ENCODE measurements at places on chromosomes 16 and 17.
A peak's percentile ranks its signal among the peaks of the same experiment; 100 is the strongest.

DNA sequence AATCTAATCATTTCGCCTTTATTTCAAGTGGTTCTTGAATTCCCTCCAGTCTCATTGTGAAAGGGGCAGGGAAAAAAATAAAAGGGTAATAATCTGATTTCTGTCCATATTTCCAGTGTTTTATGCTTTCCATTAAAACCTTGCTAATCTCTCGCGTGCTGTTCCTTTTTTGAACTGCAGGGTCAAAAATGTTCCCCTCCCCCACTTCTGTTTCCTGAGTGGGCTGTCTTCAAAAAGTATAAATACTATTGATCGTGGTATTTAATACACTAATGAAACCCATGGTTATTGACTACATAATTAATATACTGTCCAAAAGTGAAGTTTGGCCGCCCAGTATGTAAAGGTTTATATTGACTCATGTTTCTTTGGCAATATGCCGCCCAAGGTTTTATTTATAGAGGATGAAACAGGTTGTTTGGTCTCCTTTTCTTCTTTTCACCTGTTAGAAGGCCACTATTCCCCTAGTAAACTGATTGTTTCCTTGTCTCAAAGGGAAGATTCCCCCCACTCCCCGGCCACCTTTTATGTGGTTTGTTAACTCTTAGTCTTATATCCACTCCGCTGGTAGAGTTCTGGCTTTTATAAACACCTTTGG lies 69.7 kb downstream of the RPA1 start:
- DNase-seq: no peak

DNA sequence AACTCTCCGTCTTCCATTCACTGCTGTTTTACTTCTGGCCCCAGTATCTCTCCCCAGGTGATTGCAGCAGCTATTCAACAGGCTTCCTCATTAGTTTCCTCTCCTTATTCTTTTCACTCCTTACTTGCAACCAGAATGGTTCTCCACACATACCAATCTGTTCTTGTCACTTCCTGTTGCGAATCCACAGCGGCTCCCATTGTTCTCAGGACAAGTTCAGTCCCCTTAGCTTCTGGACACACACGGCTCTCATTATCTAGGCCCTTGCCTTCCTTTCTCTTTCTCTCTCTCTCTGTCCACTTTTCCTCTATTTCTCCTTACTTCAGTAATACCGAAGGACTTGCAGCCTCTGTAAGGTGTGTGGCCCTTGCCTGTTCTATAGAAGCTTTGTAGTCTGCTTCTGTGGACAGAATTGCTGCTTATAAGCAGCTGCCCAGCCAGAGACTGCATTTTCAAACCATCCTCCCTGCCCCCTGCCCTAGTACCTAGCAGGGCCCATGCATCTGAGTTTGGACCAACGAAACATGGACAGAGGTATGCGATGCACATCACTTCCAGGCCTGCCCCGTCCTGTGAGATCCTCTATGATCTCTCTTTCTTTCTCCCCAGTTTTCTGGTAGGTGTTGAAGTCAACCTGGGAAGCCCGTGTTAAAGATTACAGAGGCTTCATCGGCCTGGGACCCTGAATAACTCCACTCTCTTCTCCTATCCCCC lies 45.7 kb downstream of the VAT1L start:
- DNase-seq: peak; percentile 87

DNA sequence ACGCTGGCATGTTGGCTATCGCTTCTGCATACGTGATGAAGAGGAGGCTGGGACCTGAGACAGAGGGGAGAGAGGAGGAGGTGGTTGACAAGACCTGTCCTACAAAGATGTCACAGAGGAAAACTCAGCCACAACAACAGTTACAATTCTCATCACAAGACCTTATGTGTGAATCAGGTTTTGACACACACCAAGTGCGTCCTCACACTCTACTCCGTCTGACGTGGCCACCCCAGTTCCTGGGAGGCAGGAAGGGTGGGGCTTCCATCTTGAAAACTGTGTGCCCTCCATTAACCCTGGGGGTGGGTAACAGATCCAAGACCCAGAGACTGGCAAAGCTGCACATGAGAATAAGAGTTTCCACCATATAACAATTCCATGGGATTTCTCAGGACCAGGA lies 24.1 kb downstream of the SLC6A4 start:
- DNase-seq: no peak

GRCh38 chr17:42065201-42065600 lies 14.8 kb upstream of the C17orf113 start:
- DNase-seq: peak; percentile 11

GRCh38 chr17:61251939-61252865 lies 147.4 kb upstream of the TBX2 start:
- DNase-seq: peak; percentile 99

DNA sequence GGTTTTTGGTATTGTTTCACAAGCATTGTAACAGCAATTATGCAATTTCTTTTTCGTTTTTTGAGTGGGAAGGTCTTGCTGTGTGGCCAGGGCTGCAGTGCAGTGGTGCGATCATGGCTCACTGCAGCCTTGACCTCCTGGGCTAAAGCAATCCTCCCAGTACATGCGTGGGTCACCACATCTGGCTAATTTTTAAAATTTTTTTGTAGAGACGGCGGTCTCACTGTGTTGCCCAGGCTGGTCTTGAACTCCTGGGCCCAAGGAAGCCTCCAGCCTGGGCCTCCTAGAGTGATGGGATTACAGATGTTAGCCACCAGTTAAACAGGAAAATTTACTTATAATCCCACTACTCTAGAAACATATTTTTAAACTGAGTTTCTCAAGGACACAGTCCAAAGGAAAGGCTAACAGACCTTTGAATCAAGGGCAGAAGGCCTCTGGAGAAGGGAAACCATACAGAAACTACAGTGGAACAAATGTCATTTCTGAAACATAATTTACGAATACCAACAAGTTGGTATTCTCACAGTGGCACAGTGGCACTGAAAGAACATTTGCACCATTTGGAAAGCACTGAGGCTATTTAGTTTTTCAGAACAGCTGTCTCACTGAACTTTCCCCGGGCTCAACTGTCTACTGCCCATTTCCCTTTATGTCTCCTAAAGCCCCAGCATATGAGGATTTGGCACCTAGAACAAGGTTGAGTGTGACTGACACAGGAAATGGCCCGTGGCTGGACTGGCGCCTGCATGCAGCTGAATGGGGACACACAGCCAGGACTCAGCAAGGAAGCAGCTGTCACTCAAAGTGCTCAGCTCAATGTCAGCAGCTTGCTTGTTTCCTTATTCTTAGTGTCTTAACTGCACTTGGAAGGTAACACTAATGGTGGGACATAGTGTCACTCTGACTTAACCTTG lies 2.8 kb upstream of the PRKAR1A start:
- no peak for DNase-seq

DNA sequence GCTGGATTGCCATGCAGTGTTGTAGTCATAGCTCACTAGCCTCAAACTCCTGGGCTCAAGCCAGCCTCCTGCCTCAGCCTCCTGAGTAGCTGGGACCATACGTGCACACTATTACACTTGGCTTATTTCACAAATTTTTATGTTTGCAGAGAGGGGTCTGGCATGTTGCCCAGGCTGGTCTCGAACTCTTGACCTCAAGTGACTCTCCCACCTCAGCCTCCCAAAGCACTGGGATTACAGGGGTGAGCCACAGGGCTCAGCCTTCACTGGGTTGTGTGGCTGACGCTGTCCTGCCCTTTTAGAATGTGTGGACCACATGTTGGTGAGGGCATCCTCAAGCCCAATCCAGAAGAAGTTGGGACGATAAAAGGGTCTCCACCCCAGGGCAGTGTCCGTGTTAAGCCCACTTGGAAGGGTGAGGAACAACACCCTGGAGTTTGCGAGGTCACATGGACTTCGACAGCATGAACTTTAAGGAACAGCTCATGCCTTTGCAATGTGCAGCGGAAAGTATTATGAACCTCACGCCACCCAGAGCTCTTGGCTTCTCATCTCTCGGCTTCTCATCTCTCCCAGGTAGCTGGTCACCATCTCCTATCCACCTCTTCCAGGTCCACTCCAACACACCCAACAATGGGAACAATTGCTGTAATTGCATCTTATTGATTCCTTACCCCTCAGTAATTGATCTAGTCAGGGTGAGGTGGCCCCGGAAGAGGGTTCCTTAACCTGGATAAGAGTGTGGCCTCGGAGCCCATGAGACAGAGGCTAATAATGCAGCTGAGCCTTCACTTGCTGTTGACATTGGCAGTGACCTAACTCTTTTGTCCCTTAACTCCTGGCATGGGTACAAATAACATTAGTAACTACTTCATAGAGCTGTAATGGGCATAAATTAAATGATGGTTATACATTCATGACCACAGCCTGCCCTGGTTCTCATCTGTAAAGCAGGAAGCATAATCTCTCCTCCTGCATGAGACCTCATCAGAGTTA lies 6.7 kb downstream of the FOXL1 start:
- DNase-seq: peak; percentile 76

DNA sequence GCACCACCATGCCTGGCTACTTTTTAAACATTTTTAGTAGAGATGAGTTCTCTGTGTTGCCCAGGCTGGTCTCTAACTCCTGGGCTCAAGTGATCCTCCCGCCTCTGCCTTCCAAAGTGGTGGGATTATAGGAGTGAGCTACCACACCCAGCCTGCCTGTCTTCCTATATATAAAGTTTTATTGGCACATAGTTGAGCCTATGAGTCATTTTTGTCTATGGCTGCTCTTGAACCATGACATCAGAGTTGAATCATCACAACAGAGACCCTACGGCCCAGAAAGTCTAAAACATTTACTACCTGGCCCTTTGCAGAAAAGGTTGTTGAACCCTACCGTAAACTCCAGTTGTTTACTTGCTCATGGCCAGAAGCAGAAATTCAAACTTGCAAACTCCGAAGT lies 7.9 kb downstream of the SEPTIN12 start:
- DNase-seq: peak; percentile 28

DNA sequence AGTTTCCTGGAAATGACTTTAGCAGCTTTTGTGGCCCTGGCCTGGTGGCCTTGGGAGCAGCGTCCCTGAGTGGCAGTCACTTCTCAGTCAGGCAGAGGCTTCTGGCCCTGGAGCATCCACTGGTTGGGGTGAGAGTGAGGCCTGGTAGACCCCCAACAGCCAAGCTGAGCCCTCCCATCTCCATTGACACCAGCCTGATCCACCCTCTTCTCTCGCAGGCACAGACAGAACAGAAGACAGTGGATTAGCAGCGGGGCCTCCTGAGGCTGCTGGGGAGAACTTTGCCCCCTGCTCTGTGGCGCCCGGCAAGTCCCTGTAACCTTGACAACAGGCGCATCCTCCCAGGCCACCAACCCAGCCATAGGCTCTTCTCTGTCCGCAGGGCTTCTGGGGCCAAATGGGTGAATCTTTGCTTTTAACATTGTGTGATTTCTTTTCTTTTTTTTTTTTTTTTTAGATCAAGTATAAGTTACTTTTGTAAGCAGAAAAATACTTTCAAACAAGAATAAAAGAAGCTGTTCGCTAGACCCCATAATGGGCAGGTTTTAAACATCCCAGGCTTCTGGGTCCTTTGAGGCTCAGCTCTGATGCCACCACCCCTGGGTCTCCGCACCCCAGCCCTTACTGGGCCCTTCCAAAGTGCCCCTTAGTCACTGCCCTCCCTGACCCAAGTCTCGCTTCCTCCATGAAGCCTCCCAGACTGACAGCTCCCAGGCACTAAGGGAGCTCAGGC lies 12.7 kb upstream of the FLYWCH1 start:
- DNase-seq: no peak

DNA sequence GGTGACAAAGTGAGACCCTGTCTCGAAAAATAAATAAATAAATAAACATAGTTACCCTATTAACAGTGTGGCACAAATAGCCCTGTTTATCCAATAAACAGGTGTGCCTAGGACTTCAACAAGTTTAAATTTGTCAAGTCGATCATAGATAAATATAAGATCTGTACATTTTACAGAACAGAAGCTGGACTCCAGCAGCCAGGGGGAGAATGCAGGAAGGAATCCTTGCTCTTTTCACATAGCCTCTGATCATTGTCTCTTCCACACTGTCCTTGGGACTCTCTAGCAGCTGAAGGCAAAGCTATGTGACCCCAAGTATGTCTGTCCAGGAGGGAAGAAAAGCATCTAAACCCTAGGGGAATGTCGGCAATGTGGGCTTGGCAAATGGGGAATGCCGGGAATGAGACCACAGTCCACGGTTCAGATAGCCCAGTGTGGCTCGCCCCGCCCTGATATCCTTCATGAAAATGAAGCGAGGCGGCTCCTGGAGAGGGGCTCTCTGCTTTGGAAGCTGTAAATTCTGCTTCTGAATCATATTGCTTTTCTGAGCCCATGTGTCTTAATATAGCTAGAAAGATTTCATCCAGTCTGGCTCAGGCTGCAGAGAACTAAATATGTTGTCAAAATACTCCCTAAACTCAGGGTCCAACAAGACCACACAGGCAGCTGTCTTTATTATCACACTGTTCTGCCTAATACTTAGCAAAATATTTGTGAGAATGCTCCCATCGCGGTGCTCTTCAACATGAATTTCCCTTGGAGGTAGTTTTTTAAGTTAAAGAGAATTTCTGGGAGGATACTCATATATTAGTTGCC lies 24.9 kb upstream of the GRB2 start:
- peak; percentile 72 for DNase-seq

- DNase-seq: no peak
These were observed 357.8 kb downstream of the GRIN2A start for GRCh38 chr16:9824200-9825068.

GRCh38 chr17:70610161-70610560 lies 440.8 kb downstream of the KCNJ2 start:
- no peak for DNase-seq

GRCh38 chr16:70523743-70524398 lies at the start of gene SF3B3:
Gene SF3B3 (plus strand): TSS chr16:70523816. CDS start chr16:70526657, 2,841 bp downstream.
- DNase-seq: peak; percentile 27

Measured in iris pigment epithelial cell (primary cell).